Putamen (tissue), 1 donor: ENCODE measurements at places on chromosomes 6 and 20.

GRCh38 chr6:164276211-164276610, 861.7 kb downstream of the QKI start:
- DNase-seq = no peak

DNA sequence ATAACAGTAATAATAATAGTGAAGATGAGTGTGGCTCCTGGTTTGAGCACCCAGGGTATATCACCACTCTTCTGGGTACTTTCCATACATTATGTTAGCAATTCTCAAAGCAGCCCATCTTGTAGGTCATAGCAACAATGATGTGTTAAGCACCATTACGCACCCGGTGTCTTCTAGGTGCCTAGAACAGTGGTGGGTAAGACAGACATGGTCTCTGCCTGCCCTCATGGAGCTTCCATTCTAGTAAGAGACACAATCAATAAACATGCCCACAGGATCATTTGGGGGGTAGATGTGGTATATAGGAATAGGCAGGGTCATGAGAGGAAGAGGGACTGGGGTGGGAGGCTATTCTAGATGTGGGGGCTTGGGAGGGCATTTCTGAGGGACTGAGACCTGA, 21.0 kb upstream of the OCSTAMP start:
- no peak for DNase-seq

DNA sequence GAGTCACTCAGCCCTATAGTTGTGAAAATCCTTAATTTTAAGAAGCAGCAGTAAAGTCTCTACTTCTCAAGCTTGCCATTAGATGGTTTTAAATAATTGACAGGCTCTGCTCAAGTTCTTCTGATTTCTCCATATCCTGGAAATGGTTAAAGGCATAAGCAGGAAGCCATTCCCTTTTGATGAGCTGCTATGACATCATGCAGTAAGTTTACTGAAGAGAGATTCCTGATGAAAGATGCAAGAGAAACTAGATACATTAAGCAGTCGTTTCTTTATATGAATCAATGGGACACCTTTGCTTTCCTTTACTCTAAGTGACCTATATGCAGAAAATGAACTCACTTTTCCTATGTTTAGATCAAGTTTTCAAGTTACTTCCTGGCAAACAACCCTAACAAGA, 9.8 kb downstream of the POPDC3 start:
- no peak for DNase-seq

DNA sequence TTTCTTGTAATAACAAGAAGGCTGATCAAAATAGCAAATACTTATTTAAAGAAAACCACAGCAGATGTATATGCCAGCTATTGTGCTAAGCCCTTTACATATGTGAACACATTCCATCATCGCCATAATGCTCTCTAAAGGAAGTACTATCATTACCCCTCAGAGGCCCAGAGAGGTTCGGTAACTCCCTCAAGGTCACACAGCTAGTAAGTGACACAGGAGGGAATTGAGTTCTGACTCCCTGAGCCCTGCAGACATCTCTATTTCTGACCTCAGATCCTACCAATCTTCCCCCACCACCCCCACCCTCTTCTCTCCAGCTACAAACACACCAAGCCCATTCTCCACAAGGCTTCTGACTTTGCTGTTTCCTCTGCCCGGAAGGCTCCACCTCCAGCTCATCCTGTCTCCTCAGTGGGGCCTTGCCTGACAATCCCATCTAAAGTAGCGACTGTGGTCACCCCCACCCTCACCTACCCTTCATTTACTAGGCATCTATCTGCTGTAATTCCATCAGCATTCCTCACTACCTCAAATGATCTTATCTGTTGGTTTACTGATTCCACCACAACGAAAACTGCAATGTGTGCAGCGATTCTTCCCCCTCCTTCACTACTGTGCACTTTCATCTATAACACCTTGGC, 234.5 kb downstream of the LRFN2 start:
- DNase-seq = no peak

GRCh38 chr6:42720739-42721138, 1.7 kb downstream of the PRPH2 start:
- DNase-seq = no peak
